NCI-H187 (cell line): ENCODE measurements at places on chromosomes 3 and 15.

GRCh38 chr3:108035751-108036150, 55.1 kb downstream of the CD47 start:
- no peak for DNase-seq

GRCh38 chr3:99470841-99471240, 167.6 kb upstream of the COL8A1 start:
- DNase-seq: no peak

DNA sequence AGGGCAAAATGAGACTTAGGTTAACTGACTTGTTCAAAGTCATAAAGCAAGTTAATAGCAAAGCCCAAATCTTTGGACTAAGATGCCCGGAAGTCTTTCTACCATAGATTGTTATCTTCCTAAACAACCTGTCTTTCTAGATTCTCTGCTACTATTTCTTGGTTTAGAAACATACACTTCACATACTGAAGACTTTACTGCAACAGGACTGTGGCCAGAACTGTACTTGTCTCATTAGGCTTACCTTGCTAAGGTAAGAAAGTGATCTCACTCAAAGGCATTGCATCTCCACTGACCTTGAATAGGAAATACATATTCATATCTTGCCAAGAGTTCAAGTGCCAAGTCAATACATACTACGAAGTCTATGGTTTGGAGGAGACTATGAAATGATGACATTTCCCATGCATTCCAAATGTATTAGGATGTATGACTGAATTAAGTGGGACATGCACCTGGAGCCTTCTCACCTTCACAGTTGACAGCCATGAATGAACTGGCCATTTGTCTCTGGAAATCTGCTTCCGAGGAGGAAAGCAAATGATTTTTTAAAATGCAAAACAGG, 5.0 kb downstream of the ZDHHC3 start:
- no peak for DNase-seq

DNA sequence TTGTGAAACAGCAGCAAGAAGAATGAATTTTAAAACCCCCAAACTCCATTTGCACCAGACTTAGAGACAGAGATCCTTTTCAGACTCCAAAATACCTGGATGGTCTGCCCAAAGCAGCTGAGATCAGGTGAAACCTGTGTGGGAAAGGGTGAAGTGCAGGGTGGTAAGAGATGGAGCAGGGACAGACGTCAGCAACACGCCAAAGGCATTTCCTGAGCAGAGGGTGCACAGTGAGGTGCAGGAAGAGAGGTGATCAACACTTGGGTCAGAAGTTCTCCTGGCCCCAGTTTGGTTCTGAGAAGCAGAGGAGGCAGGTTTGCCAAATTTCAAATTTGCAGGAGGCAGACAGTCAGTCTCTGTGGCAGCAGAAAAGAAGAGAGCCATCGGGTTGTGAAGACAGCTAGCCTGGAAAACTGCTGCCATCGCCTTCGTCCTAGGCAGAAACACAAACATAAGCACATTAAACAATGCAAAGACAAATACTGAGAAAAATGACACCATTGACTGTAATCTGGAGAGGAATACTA, 9.8 kb downstream of the CCR4 start:
- no peak for DNase-seq

DNA sequence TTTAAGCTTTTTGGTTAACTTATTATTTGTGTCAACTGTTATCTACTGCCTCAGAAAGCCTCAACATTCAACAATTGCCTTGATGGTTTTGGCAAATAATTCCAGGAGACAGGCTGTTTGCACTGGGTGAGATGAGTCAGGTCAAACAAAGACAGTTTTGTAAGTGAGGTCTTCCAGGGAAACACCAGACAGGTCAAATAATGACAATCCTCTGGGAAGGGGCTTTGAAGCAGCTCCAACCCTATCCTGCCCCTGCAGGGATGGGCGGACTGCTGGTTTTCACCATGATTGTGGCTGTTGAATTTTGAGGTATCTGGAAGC, 79.4 kb upstream of the PRR23E start:
- DNase-seq: no peak

DNA sequence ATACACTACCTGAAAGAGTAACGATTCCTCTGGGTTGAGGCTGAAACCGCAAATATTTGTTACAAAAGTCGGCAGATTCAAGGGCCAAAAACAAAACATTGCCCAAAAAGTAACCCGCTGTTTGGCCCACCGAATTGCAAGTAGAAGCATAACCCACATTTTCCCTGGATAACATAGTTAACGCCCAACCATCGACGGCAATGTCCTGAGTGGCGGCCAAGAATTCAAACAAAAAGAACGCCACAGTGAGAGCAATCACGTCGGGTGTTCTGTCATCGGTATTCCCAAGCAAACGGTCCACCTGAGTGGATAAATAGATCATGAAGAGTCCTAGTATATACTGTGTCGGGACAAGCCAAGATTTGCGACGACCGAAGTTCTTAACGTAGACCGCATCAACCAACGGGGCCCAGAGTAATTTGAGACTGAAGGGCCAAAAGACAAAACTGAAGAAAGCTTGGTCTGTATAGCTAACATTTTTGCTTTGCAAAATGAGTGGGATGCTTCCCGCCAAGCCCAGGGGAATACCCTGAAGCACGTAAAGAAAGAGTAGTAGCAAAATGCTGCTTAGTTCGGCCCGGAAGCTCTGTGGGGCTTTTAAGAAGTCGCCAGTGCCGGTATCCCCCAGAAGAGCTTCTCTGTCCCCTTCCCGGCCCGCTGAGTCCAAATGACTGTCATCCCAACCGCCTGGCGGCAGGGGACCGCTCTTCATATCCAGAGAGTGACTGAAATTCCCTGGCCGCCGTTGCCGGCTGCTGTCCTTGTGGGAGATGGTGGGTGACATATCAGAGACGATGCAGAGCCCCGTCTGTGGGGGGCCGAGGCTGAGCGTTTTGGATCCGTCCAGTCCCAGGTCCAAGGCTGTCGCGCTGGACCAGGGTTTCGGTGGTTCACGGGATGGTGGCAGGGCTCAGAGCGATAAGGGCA, 750 bp downstream of the SLC33A1 start:
- DNase-seq: no peak

DNA sequence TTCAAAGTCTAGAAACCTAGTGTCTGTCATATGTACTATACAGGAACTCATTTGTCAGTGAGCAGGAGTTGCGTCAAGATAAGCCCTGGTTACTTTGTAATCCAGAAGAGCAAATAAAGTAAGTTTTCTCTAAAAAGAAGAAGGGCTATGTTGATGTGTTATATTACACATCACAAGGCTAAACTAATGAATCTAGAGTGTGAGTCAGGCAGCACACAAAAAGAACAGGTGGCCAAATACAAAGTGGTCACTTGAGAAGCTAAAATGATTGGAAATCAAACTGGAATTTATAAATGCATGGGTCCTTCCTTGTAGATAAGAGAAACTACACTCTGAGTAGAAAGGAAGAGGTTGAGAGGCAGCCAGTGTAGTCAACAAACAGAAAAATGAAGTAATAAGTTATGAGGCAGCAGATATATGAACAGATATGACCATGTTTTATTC, 771.6 kb downstream of the DIPK2A start:
- no peak for DNase-seq

DNA sequence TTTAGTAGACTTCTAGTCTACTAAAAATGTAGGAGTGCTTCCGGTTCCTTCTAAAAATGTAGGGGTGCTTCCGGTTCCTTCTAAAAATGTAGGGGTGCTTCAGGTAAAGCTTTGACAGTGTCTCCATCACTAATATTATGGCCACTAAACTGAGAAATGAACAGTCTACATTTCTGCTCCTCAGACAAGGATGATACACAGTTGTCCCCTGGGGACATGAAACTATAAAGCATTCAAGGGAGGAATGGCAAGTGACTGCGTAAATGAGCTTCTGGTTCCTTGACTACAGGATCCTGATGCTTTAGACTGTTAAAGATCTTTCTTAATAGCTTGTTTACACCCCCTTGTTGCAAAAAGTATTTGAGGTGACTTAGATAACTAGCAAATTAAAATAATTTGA, 53.9 kb upstream of the SLC9A9 start:
- no peak for DNase-seq

- DNase-seq: no peak
Measured at GRCh38 chr3:30293621-30294240, 312.7 kb upstream of the TGFBR2 start.

DNA sequence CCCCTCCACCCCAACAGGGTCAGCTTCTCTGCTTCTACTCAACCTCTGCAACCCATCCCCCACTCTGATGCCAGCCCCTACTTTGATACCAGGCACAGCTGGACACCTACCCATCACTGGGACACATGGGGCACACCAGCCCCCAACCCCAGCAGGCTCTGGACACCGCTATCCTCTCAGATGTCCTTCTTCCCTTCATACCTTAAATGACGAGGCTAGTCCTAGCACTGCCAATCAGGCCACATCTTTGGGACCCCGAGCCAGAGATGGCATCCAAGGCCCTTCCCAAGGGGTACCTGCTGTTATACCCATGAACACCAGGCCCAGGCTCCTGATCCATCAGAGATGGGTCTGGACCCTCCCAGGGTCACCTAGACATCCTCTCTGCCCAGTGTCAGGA, 10.6 kb downstream of the POC1A start:
- DNase-seq: no peak

DNA sequence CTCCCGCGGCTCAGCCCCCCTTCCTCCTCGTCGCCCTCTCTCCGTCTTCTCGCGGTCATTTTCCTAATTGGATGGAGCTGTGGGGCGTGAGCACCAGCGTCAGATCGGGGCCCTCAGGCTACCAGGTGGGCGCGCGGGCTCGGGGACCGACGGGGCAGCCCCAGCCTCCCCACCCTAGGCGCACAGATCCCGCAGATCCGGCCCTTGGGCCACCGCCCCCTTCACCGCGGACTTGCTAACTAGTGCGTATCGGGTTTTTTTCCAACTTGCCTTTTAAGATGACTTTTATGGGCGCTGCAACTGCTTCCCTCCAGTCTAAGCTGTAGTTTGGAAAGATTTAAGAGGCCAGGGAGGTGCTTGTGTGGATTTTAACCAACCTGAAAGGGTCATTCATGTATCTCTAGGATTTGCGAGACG, 1.3 kb downstream of the ZNF710 start:
- DNase-seq: no peak

DNA sequence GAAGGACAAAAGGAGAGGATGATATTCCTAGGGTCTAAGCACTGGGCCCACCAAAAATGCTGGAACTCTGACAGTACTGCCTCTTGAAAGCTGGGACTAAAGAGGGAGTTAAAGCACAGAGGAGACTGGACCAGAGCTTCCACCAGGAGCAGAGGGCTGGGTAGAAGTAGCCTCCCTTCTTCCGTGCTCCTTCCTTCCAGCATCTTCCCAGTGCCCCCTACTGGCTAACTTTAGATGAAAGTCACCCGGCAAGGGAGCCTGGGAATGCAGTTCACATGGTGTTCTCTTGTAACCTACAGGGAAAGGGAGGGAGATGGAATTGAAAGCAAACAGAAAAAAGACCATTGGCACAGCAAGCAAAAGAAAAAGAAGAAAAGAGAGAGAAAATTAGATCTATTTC, 106.1 kb upstream of the COL8A1 start:
- DNase-seq: no peak

- DNase-seq: no peak
Measured at GRCh38 chr3:113659101-113659541, 37.3 kb downstream of the USF3 start.

- peak; percentile 45 for DNase-seq
Measured at GRCh38 chr15:60555291-60555690, 76.3 kb upstream of the ICE2 start.

- DNase-seq: no peak
Measured at GRCh38 chr3:37040231-37040630, 46.9 kb downstream of the MLH1 start.

DNA sequence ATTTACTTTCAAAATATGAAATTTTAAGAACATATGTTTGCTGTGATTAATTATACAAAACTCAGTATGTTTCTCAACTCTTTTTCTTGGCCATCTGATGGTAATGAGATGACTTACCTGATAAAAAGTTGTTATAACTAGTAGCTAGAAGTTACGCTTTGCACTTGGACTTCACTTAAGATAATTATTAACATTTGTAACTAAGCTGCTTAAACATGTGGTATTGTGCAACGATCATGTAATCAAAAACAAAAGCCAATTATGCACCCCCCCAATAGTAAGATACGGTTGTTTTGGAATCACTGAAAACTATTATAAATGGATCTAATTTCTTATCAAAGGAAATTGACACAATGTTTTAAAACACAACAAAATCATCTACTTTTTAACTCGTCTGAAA, 342.9 kb downstream of the CNTN3 start:
- DNase-seq: no peak

DNA sequence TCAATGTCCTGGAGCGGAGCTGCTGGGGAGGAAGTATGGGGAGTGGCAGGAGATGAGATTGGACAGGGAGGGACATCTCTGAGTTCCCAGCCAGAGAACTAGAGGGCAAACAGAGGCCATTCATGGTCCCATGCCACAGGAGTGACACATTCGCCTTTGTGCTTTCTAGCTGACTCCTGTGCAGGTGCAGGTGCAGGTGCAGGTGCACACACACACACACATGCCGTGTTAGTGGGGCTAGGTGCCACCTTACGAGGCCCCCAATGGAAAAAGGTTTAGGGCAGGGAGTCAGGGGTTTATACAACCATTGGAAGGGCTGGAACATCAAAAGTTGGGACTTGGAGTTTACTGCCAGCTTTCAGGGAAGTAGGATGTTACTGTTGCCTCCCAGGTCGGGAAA, 52.0 kb downstream of the TPRA1 start:
- DNase-seq: no peak

- DNase-seq: peak; percentile 6
Measured at GRCh38 chr15:28975766-28976179, 90.0 kb downstream of the APBA2 start.

- no peak for DNase-seq
Measured at GRCh38 chr15:60590935-60591495, 112.1 kb upstream of the ICE2 start.

GRCh38 chr15:99390667-99391066, 139.4 kb downstream of the LRRC28 start:
- no peak for DNase-seq

GRCh38 chr3:187722206-187722612, 19.9 kb upstream of the RTP2 start:
- DNase-seq: no peak

DNA sequence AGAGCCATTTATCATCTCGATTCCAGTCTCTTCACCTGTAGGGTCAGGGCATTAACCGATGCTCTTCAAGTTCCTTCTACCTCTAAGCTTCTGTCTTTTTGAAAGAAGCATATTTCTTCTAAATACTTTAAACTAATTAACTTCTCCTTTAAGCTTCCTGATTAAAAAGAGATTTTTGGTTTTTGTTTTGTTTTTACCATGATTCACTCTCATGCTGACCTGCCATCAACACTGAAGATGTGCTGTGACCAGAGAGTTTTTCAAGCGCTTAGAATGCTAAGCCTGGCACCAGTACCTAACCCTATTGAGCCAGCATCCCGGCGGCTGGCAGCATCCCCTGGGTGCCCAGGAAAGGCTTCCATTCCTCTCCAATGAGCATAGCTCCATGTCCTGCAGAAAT, 89.3 kb downstream of the FOXP1 start:
- DNase-seq: no peak

DNA sequence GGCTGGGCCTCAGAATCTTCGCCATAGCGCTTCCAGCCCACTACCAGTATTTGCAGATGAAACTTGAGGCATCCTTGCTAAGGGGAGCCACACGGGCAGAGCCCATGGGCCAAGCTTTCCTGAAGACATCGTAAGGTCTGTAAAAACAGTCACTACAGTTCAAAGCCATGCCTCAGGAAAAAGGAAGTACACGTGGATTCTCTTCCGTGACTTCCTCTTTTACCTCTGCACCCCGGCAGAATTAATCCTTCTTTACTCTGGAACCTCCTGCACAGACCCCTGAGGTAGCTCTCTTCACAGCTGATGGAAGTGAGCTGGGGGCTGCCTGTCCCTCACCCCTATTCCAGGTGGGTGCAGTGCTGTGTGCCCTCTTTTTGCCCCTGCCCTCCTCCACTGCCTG, 129.2 kb downstream of the CHDH start:
- DNase-seq: no peak

- no peak for DNase-seq
Measured at GRCh38 chr3:160616311-160616710, 50.9 kb upstream of the KPNA4 start.
